ENCODE measurements at places on chromosomes 7 and 10. TPM values are rescaled to one million over a fixed set of nuclear protein-coding genes. Genes with fewer than 3 reads are reported as not detected.

Gene VAX1
- total RNA-seq, result not detected

Gene ZNF804B
- total RNA-seq, result not detected

Gene CHAT
- not detected for total RNA-seq

Gene INHBA
- total RNA-seq, result not detected

Gene NUTM2E
- 0.12 TPM for total RNA-seq

Gene GATA3
- total RNA-seq, result 46.3 TPM

Gene BLNK
- total RNA-seq, result not detected

Gene TEX47
- total RNA-seq, result not detected

Gene SEMA4G
- total RNA-seq, result 0.58 TPM

Gene CCDC71L
- 34.5 TPM for total RNA-seq

Gene GDI2
- 283 TPM for total RNA-seq

Gene MRPS33
- 95.8 TPM for total RNA-seq

All from activated CD4-positive, alpha-beta memory T cell treated with anti-CD3 and anti-CD28 coated beads for 36 hours (primary cell).